ENCODE measurements at places on chromosomes 13 and 19. TPM values are rescaled to one million over a fixed set of nuclear protein-coding genes. Genes with fewer than 3 reads are reported as not detected.
A peak's percentile ranks its signal among the peaks of the same experiment; 100 is the strongest.

CEACAM19 gene
- 13.3 TPM for total RNA-seq

COX7A1 gene
- total RNA-seq = 24.0 TPM

IFNL1 gene
- not detected for total RNA-seq

FARP1 gene
- total RNA-seq = 81.2 TPM

CYP2S1 gene
- total RNA-seq = 40.6 TPM

CGB2 gene
- not detected for total RNA-seq

PKN1 gene
- 262 TPM for total RNA-seq

TRPC4 gene
- total RNA-seq = 1.0 TPM

KLK4 gene
- not detected for total RNA-seq

POU2F2 gene
- total RNA-seq = 1.3 TPM

ZNF534 gene
- total RNA-seq = not detected

ATP7B gene
- 5.5 TPM for total RNA-seq

F10 gene
- total RNA-seq = 7.4 TPM

TPTE2 gene
- not detected for total RNA-seq

LYL1 gene
- 55.5 TPM for total RNA-seq

CCDC8 gene
- 7.3 TPM for total RNA-seq

AMH gene
- 4.4 TPM for total RNA-seq

DNA sequence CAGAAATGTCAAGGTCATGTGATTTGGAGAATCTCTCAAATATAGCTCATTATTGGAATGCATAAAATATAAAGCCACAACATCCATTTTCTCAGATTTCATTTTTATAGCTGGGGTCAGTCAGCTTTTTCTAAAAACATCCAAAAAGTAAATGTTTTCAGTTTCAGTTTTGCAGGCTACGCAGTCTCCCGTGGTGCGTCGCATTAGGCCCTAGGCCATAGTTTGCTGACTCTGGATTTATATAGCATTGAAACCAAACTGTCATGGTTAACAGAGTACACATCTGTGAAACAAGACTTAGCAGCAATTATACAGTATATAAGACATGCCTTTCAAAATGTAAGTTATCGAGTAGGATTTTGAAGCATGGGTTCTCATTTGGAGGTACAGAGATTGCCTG, 140.0 kb downstream of the IRS2 start:
- no peak for DNase-seq

GRCh38 chr19:2575734-2576481, 100.0 kb downstream of the GADD45B start:
- no peak for DNase-seq

DNA sequence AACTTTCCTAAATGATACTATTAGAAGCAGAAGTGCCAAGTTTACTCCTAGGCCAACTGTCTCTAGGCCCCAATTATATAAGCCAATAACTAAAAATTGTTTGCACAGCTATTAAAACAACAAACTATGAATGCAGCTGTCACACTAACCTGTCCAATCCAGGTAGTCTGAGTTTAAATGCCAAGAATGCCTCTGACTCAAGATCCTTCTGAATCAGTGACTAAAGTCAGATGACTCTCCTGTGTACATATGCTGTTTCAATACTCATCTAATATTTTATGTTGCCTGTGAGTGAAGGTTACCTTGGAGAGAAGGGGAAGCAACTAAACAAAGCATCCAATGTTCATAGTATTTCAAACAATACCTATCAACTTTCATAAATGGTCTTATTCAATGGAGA, 257.0 kb downstream of the ENOX1 start:
- DNase-seq = no peak

DNA sequence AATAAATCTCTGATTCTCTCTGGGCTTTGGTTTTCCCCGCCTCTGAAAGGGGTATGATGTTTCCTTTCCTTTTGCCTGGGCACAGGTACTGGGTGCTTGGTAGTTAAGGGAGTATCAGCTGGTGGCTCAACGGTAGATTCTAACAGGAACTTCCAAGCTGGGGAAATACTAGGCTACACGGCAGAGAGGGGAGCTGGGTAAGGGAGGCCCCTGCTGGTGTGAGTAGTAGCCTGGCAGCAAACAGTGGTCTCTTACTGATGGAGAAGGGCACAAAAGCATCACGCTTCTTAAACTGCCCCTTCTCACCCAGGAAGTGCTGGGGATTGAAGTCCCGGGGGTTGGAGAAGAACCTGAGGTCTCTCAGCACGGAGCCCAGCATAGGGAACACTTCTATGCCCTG, 26.9 kb upstream of the CYP2A7 start:
- peak; percentile 77 for DNase-seq

DNA sequence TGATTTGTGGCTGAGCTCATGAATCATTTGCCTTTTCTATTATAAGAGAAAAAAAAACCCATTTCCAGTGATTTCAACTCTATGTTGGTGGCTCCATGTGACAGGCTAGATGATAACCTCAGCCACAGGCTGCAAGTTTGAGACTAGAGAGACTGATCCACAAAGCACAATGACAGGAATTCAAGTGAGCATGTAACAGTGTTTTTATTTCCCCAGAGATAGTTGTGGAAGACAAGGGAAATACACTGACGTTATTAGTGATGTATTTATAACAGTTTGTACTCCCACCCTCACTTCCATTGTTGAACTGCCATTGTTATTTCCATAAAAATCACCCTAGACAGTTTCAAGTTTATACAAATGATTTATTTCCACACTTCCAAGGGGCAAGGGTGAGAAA, 27.9 kb upstream of the EDNRB start:
- no peak for DNase-seq

DNA sequence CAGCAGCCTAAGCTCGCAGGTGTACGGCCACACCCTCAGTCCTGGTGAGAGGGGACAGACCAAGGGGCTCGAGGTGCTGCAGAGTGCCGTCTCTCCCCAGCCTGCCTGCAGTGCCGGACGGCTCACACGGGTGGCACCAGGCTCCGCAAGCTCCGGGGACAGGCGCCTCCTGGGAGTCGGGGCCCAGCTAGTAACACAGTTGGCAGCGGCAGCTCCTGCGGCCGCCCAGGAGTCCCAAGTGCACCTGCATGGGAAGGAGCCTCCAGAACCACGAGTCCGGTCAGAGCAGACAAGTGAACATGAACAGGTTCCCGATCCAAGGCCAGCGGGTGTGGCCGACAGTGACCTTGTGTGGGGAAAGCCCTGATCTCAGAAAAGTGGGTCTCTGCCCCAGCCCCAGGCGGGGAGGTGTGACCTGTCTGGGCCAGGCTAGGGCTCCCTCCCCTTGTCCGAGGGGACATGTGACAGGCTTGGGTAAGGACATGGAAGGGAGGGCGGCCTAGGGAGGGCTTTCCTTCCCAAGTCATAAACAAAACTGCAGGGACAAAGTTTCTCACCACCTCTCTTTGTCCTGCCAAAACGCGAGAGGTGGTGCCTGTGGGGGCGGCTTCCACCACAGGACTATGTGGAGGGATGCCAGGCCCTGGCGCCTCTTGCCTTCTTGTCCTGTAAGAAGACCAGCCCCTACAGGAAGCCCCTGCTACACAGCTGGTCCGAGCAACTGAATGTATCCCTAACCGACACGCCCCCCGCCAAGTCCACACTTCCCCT, 46.5 kb downstream of the MLLT1 start:
- DNase-seq = peak; percentile 84

- no peak for DNase-seq
Measured at GRCh38 chr13:114088234-114088633, 44.2 kb downstream of the RASA3 start.

- no peak for DNase-seq
Measured at GRCh38 chr13:51152701-51153100, 41.6 kb upstream of the C13orf42 start.

DNA sequence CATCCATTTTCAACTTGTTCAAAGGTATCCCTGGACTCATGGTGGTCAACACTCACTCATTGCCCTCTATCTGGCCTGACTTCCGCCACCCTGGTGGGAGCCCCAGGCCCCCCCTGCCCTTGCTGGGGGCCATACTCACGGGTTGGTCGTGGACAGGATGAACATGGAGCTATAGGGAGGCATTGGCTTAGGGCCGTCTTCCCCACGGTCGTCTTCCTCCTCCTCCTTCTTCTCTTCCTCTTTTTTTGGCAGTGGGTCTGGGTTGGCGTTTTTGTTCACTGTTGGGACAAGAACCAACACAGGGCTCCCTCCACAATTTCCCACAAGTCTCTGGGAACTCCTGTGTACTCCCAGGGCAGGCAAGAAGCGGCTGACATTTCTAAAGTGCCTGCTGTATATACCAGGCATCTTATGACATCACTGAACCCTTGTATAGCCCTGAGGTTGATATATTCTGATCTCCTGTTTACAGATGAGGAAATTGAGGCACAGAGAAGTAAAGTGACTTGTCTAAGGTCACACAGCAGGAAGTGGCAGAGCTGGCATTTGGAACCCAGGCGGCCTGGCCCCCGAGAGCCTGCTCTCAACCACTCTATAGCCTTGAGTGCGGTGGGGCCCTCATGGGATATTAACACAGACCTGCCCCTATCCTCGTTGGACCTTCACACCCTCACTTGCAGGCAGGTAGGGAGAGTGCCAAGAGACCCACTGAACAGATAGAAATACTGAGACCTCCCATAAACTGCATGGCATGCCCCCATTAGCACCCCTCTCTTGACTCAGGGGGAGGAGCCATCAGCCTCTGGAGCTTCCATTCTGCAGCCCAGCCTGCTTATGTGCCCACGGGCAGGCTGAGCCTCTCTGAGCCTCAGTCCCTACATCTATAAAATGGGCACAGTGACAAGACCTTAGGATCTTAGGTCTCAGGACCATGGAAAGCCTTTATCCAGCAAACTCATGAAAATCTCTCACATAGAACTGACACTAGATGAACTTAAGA, 135.0 kb downstream of the IER2 start:
- peak; percentile 48 for DNase-seq

GRCh38 chr13:22915442-22916082, 265.2 kb upstream of the SGCG start:
- DNase-seq = peak; percentile 90

- DNase-seq = no peak
Measured at GRCh38 chr13:24027494-24027893, 130.2 kb upstream of the C1QTNF9B start.

- no peak for DNase-seq
Measured at GRCh38 chr19:29596885-29597525, 9.1 kb upstream of the POP4 start.

DNA sequence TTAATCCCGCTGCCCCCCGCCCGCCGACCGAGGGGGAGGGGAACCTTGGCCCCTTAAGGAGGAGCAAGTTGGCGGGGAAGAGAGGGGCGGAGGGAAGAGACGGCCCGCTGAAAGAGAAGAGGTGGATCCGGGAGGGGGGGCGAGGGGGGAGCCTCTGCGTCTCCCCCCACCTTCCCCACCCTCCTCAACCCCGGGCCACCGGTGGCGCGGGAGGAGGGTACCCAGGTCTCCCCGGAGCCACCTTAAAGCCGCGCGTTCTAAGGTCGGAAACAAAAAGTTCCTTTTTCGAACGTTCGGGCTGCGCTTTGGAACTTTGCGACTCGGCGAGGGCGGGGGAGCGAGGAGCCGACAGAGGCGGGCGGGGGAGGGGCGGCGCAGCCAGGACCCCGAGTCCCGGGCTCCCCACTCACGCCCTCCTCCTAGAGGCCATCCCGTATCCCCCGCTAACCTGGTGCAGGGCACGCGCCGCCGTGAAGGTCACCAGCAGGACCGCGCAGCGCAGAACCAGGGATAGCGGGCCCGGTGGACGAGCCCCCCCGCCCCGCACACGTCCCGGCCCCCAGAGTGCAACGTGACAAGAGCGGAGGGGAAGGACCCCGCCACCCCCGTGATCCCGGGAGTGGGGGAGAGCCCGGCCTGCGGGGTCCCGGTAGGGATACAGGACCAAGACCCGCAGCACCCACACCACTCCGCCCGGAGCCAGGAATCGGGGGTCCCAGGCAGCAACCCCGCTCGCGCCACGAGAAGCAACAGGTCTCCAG, 659 bp downstream of the ERF start:
- peak; percentile 93 for DNase-seq

GRCh38 chr13:98494769-98495168, 82.1 kb downstream of the STK24 start:
- no peak for DNase-seq

GRCh38 chr13:45396533-45397095, 21.6 kb downstream of the SLC25A30 start:
- DNase-seq = no peak

DNA sequence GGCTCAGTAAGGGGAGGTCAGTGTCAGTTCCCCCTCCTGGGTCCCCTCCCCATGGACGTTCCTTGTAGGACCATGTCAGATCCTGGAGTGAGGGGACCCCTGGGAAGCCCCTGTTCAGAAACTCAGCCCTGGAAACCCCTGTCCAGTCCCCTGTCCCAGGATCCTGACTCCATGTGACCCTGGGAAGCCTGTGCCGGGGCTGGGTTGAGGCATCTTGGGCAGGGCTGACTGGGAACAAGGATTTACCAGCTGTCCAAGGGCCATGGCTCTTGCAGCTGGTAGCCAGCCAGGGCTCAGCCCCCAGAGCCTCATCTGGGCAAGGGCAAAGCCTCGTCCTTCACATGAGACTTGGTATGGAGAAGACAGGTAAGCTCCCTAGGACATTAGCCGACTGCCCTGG, 25.1 kb downstream of the CEACAM4 start:
- no peak for DNase-seq

- no peak for DNase-seq
Measured at GRCh38 chr13:20271441-20271840, 39.3 kb upstream of the GJB6 start.

GRCh38 chr13:93388701-93389100, 162.1 kb downstream of the GPC6 start:
- no peak for DNase-seq

DNA sequence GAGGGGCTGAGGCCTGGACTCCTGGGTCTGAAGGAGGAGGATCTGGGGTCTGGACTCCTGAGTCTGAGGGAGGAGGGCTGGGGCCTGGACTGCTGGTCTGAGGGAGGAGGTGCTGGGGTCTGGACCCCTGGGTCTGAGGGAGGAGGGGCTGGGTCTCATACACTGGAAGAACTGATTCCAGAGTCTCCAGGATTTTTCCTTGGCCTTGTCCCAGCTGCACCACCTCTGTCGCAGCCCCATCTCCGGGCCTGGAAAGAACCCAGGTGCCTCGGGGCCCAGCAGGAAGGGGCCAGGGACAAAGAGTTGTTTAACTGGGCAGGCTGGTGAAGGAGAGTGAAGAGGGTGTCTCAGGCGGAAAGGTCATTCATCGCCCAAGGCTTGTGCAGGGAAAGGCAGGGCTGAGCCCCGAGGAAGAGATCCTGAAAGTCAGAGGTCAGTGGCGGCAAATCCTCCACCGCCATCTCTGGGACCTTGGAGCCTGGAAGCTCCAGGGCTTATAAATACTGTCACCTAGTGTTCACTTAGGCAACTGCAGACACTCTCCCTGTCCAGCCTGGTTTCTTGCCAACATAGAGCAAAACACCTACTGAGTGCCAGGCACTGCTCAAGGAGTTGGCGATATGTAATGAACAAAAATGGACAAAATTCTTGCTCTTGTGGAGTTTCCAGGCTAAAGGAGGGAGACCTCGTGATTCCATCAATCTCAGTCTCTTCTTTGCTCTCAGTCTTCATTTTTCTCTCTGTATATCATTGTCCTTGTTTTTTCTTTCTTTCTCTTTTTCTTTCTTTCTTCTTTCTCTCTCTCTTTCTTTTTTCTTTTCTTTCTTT, 4.4 kb upstream of the KCNN4 start:
- no peak for DNase-seq

DNA sequence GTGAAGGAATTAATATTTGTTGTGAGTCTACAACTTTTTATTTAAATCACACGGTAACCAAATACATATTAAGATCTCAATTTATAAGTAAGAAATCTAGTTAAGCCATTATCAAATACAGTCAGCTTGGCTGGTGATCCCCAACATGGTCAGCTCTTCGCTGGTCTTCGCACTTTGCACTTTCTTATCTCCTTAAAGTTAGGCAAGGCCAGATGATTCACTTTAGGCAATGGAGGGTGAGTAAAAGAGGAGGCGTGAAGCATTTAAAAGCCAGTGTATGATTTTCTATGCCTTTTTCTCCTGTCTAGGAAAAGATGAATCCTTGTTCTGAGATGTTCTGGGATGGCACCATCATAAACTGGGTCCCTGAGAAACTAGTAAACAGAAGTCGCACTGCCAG, 793.7 kb upstream of the ARGLU1 start:
- no peak for DNase-seq
